ENCODE measurements at places on chromosomes 3 and 15. TPM values are rescaled to one million over a fixed set of nuclear protein-coding genes. Genes with fewer than 3 reads are reported as not detected.

KLHL6 gene
- 2.1 TPM for polyA plus RNA-seq

EHHADH gene
- 10.9 TPM for polyA plus RNA-seq

MFSD1 gene
- polyA plus RNA-seq, result 48.6 TPM

UROC1 gene
- polyA plus RNA-seq, result 0.13 TPM

SATB1 gene
- 55.3 TPM for polyA plus RNA-seq

TEX55 gene
- polyA plus RNA-seq, result not detected

CD276 gene
- polyA plus RNA-seq, result 152 TPM

CHMP2B gene
- 50.1 TPM for polyA plus RNA-seq

GORASP1 gene
- 57.9 TPM for polyA plus RNA-seq

FBXO40 gene
- 0.03 TPM for polyA plus RNA-seq

UCN2 gene
- polyA plus RNA-seq, result 0.21 TPM

APOD gene
- 6.2 TPM for polyA plus RNA-seq

GALNT15 gene
- 2.1 TPM for polyA plus RNA-seq

DPPA2 gene
- polyA plus RNA-seq, result not detected

TMEM212 gene
- polyA plus RNA-seq, result 3.2 TPM

PBRM1 gene
- polyA plus RNA-seq, result 65.4 TPM

COLQ gene
- polyA plus RNA-seq, result 10.8 TPM

PP2D1 gene
- 0.83 TPM for polyA plus RNA-seq

PSTPIP1 gene
- polyA plus RNA-seq, result 1.8 TPM

IL20RB gene
- polyA plus RNA-seq, result 1.3 TPM

KCNAB1 gene
- polyA plus RNA-seq, result 1.2 TPM

TP63 gene
- 1.0 TPM for polyA plus RNA-seq

TMCO5A gene
- polyA plus RNA-seq, result not detected

MYLK gene
- 406 TPM for polyA plus RNA-seq

GOLGA6L9 gene
- polyA plus RNA-seq, result 14.5 TPM

PPIB gene
- 512 TPM for polyA plus RNA-seq

TMEM42 gene
- polyA plus RNA-seq, result 24.2 TPM

HEXA gene
- 94.2 TPM for polyA plus RNA-seq

ECE2 gene
- polyA plus RNA-seq, result not detected

AHSG gene
- not detected for polyA plus RNA-seq

BCHE gene
- polyA plus RNA-seq, result 48.9 TPM

RHOV gene
- polyA plus RNA-seq, result 0.63 TPM

ACAP2 gene
- polyA plus RNA-seq, result 54.5 TPM

PLCB2 gene
- 13.9 TPM for polyA plus RNA-seq

FOXB1 gene
- not detected for polyA plus RNA-seq

CATSPER2 gene
- 8.9 TPM for polyA plus RNA-seq

SPRED1 gene
- polyA plus RNA-seq, result 44.9 TPM

CCDC191 gene
- 21.9 TPM for polyA plus RNA-seq

NXPE3 gene
- polyA plus RNA-seq, result 11.4 TPM

MB21D2 gene
- polyA plus RNA-seq, result 6.9 TPM

SUCLG2 gene
- polyA plus RNA-seq, result 70.5 TPM

ROBO2 gene
- 65.0 TPM for polyA plus RNA-seq

GNAT1 gene
- not detected for polyA plus RNA-seq

EIF4A2 gene
- polyA plus RNA-seq, result 925 TPM

SEC62 gene
- polyA plus RNA-seq, result 151 TPM

C3orf49 gene
- polyA plus RNA-seq, result 1.1 TPM

GHRL gene
- 50.2 TPM for polyA plus RNA-seq

SKOR1 gene
- 0.57 TPM for polyA plus RNA-seq

SCN11A gene
- 0.85 TPM for polyA plus RNA-seq

CD96 gene
- 0.87 TPM for polyA plus RNA-seq

NDUFAF3 gene
- 57.9 TPM for polyA plus RNA-seq

GRAMD2A gene
- polyA plus RNA-seq, result 9.3 TPM

PPP2R3A gene
- polyA plus RNA-seq, result 15.3 TPM

ANKDD1A gene
- polyA plus RNA-seq, result 12.2 TPM

LTF gene
- polyA plus RNA-seq, result 7.6 TPM

CGNL1 gene
- polyA plus RNA-seq, result 30.6 TPM

UTS2B gene
- polyA plus RNA-seq, result 1.0 TPM

All from left lung (tissue), 14 donors.